Endothelial cell of coronary artery (primary cell): ENCODE measurements at places on chromosomes 5 and 9. TPM values are rescaled to one million over a fixed set of nuclear protein-coding genes. Genes with fewer than 3 reads are reported as not detected.

Gene MVB12B
- total RNA-seq: 1.7 and 1.9 TPM in 2 replicates

Gene SLC45A2
- total RNA-seq: 0.09 TPM in 1 of 2 replicates, not detected in the other

Gene PCDHGB6
- total RNA-seq: 1.7 and 2.7 TPM in 2 replicates

Gene PCDHB10
- 0.72 and 1.0 TPM in 2 replicates for total RNA-seq

Gene HTR4
- total RNA-seq: 0.09 TPM in 1 of 2 replicates, not detected in the other

Gene PCDHA5
- 0.09 TPM in 2 replicates for total RNA-seq

Gene PCDHB8
- 0.18 and 0.94 TPM in 2 replicates for total RNA-seq

Gene CDH9
- not detected in 2 replicates for total RNA-seq

Gene CCNJL
- total RNA-seq: 5.0 TPM in 2 replicates

Gene BTNL3
- not detected in 2 replicates for total RNA-seq

Gene PRR7
- total RNA-seq: 3.5 and 5.9 TPM in 2 replicates

Gene PCDHGA7
- 1.4 and 2.2 TPM in 2 replicates for total RNA-seq

Gene CCNH
- 97.6 and 105 TPM in 2 replicates for total RNA-seq

Gene CCDC183
- total RNA-seq: under 0.01 and 1.1 TPM in 2 replicates

Gene DNAH5
- 0.09 and 0.47 TPM in 2 replicates for total RNA-seq

Gene TXNDC8
- not detected in 2 replicates for total RNA-seq

Gene ANKRD18A
- total RNA-seq: 0.75 and 1.1 TPM in 2 replicates

Gene PPP3R2
- not detected in 2 replicates for total RNA-seq

Gene NACC2
- 18.8 and 28.8 TPM in 2 replicates for total RNA-seq

Gene AFAP1L1
- 92.1 and 118 TPM in 2 replicates for total RNA-seq

Gene PCDHGA5
- total RNA-seq: 0.90 and 1.2 TPM in 2 replicates

Gene GABBR2
- total RNA-seq: 9.0 and 21.6 TPM in 2 replicates

Gene BARHL1
- not detected in 2 replicates for total RNA-seq
